Bone marrow (tissue), 2 donors: ENCODE measurements at places on chromosomes 16 and 17.
A peak's percentile ranks its signal among the peaks of the same experiment; 100 is the strongest.

DNA sequence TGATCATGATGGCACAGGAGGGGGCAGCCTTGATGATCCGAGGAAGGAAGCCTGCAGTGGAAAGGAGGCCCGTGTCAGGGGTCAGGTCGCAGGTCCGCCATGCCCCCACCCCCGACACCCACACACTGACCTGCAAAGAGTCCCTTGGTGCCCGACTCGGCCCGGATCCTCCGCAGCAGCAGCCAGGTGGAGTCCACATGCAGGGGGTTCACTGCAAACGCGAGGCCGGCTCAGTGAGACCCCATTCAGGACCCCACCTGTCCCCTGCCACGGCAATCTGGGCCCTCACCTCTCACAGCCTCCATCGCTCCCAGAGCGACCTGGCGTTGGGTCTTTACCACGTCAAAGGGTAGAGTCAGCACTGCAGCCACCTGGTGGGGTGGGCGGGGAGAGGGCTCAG is 4.6 kb downstream of the SLC25A39 start:
- no peak for DNase-seq

- DNase-seq: no peak
These were observed 1.0 kb downstream of the GDE1 start for GRCh38 chr16:19520861-19521331.

GRCh38 chr17:21304091-21304490 is 19.6 kb downstream of the MAP2K3 start:
- DNase-seq: no peak

GRCh38 chr16:74829637-74830036 is 55.0 kb upstream of the FA2H start:
- DNase-seq: no peak

DNA sequence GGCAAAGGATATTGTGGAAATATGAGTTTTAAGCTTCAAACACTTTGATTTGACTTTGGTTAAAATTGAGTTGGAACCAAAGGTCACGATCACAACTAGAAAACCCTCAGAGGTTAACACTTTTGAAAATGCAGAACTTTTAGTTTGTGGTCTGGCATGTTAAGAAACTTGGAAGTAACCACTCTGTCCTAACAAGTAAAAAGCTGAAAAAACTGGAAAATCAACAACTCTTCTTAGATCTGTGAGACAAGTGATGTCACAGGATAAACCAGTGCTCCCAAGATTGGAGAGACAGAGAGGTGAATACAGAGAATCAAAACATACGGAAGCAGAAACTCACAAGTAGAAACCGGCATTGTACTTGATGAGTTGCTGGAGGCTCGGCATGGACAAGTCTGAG is 17.4 kb downstream of the MFSD6L start:
- DNase-seq: no peak

- no peak for DNase-seq
These were observed at the start of gene TRIM47 for GRCh38 chr17:75878174-75878998. TSS of gene TRIM47 (minus strand) at chr17:75878581. CDS start at chr17:75878548, 33 bp downstream.

DNA sequence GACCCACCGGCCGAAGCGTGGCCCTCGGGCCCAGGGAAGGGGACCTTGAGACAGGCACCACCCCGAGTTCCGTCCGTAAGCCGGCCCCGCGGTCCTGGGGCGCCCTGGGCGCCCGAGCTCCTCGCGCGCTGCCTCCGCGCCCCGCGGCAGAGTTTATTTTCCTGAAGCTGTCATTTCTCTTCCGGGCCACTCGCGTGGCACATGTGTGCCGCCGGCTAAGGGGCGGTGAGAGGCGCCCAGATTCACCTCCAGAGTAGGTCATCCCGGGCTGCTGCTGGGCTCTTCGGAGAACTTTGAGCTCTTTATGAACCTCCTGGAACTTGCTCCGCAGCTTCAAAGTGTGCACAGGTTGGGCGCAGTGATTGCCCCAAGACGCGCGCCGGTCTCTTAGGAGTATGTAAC is 489 bp downstream of the ZC3H18 start:
- DNase-seq: no peak

DNA sequence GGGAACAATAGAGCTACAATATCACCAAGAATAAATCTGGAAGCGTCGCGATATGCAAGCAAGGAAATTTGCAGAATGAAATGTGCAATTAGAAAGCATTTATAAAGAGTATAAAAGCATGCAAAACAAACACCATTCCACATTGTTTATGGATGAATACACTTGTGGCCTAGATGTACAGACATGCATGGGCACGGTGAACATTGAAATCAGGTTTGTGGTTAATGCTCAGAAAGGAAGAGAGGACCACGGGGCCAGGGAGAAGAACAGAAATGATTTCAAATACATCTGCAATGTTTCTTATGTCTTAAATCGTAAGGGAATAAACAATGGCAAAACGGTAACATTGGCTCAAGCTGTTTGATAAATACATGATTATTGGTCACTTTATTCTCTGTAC is 235.9 kb downstream of the FOXL1 start:
- DNase-seq: no peak

DNA sequence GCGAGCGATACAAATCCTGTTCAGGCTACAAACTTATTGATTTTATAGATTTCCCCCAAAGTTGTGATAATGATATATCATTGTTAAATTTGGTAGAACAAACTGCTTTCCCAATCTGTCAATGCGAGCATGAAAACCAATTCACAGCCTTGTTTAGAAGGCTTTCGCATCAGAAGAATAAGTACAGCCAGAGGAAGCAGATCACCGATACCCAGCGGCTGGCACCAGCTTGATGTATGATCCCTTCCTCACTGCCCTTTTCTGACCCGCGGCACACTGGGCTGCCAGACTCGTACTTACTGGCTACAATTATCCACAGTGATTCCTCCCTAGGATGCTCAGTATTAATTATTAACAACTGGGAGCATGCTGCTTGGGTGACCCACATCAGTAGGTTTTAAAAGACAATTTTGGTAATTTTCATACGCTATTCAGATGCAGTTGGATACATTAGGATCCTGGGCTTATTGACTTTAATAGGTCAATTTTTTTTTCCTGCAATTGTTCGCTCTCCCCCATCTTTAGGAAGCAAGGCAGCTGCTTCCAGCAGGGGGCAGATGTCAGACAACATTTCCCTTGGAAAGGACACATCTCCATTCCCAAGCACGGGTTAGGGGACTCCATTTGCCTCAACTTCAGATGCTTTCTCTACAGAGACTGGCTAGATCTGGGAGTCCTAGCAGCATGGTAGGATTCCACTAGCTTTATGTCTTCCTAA is 582.7 kb upstream of the PSMD7 start:
- DNase-seq: no peak

- DNase-seq: no peak
These were observed 25.8 kb downstream of the ABR start for GRCh38 chr17:1153795-1154546.

GRCh38 chr17:82889496-82890338 is 49.9 kb upstream of the ZNF750 start:
- no peak for DNase-seq

GRCh38 chr16:1244881-1245280 is 4.4 kb downstream of the TPSAB1 start:
- DNase-seq: no peak

- DNase-seq: no peak
These were observed 138.4 kb upstream of the DNAH9 start for GRCh38 chr17:11459861-11460331.

GRCh38 chr17:16464303-16465051 is 27.5 kb downstream of the LRRC75A start:
- DNase-seq: no peak

- no peak for DNase-seq
These were observed 37.9 kb upstream of the ABCA8 start for GRCh38 chr17:68993112-68993511.

DNA sequence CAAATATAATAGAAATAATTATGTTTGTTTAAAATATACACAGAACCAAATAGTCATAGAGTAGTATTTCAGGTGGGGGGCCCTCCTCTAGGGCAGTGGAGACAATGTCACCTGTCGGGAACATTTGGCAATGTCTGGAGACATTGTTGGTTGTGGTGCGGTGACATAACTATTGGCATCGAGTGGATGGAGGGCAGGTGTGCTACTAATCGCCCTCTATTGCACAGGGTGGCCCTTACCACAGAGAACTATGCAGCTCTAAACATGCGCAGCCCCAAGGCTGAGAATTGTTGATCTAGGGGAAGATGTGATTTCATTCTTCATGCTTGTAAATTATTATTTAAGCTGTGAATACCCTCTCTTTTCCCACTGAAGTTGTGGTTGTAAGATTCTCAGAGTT is 594.0 kb downstream of the WWOX start:
- DNase-seq: no peak

GRCh38 chr17:16313139-16314090 is 39.9 kb downstream of the CENPV start:
- DNase-seq: no peak

DNA sequence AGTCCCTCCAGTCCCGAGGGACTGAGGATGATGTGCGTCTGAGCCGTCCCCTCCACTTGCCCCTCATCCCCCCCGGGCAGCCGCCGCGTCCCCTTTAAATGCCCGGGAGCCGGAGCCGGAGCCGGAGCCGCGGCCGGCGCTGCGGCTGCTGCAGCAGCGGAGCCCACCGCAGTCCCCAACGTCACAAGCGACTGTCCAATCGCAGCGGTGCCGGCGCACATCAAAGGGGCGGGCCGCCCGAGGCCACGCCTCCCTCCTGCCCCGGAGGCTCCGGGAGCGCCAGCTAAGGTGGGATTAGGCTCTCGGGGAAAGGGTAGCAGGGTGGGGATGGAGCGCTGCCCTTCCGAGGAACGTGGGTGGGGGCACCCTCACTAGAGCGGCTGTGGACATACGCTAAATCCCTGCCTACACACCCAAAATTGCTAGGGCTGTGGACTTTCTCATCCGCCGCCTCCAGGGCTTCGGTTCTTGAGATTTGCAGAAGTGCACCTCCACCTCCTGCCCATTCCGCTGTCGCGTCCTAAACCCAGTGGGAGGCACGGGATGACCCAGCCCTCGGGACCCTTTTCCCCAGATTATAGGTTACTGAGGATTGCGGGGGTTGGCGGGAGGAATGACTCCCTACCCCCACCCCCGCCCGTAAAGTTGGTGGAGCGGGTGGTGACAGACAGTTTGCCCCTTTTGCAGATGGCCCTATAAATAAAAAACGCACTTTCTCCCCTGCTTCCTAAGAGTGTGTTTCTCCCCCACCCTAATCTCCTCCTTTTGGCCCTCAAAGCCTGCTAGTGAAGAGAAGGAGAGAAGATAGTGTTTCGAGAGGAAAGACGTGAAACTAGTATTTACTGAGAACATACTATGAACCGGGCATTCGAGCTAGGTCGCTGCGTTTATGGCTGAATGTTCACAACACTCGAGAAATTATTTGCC is at the start of gene PHOSPHO1:
Gene PHOSPHO1, minus strand, starts transcription at position 152 of the 927 bp plus-strand sequence. CDS start 4,096 bp downstream, outside the sequence.
- DNase-seq: peak; percentile 2

DNA sequence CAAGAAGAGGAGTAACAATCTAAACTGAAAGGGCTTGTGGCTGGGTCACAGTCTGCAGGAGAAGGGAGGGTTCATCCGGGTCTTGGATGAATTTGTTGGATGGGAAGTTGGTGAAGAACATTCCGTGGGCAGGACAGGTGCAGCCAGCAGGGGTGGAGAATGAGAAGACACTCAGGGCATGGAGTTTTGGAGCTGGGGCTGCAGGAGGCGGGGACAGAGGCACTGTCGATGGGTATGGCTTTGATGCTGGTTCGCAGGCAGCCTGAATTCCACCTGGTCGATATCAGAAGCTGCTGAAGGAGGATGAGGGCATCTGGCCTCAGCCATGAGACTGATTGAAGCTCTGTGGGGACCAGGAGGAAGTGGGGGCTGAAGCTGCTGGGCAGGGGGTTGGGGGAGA is 36.1 kb upstream of the CBFA2T3 start:
- no peak for DNase-seq
